ENCODE measurements at places on chromosomes 6 and 20.

GRCh38 chr6:168122521-168122920, 43.5 kb upstream of the FRMD1 start:
- no peak for DNase-seq

DNA sequence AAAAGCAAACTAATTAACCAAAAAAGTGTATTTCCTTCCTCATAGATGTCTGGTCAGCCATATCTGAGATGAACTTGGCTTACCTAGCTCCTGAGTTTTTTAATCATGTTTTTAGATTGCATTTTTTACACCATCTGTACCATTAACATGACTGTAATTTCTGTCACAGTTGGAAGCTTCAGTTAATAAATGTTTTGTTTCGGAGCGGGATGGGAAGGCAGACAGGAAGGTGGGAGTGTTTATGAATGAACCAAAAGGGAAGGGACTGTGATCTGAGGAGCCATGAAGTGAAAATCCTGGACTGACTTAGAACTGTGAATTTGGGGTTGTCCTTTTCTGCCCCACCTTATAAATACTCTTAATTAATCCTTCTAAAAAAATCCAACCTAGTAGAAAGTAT, 445.6 kb upstream of the SOX4 start:
- DNase-seq, result no peak

- no peak for DNase-seq
These were observed 21.7 kb downstream of the MAP1LC3A start for GRCh38 chr20:34579979-34580940.

DNA sequence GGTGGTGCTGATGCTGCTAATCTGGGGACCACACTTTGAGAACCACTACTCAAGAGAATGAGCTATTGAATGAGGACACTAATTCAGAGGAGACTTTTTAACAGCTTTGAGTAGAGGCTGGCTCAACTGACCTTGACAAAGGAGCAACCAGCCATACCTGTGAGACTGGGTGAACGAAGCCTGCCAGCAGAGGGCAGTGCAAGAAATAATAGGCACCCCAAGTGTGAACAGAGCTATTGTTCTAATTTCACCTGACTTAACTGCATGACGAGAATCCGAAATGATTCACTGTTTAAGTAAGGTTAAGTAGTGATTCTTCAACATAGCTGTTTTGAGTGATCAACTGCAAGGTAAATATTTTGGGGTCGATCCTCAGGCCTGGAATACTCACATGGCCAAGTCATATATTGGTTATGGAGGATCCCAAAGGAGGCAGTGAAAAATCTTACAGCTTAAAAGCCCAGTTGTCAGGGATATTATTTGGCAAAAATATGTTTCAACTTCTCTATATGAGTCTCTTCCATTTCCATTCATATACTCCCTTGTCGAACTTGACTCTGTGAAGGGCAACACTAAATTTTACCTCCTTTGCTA, 550.5 kb upstream of the MARCKS start:
- peak; percentile 6 for DNase-seq

- no peak for DNase-seq
These were observed 29.8 kb downstream of the PLCG1 start for GRCh38 chr20:41167118-41167470.

DNA sequence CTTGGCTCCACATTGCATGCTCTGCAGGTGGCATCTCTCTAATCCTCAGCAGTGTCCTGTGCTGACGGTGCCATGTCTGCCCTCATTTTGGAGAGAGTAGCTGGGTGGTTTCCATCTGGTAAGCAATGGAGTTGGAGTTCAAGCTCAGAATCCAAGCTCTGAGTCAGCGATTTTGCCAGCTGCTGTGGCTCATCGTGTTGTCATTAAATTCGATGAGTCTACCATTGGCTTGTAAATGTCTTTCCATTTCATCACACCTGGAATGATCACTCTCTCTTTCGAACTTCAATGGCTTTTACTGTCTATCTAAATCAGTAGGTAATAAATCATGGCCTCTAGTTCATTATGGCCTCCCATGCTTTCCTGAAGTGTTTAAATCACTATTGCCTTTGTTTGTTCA, 378.5 kb upstream of the TSHZ2 start:
- no peak for DNase-seq

- DNase-seq, result no peak
These were observed 16.9 kb upstream of the SRSF3 start for GRCh38 chr6:36577301-36577700.

DNA sequence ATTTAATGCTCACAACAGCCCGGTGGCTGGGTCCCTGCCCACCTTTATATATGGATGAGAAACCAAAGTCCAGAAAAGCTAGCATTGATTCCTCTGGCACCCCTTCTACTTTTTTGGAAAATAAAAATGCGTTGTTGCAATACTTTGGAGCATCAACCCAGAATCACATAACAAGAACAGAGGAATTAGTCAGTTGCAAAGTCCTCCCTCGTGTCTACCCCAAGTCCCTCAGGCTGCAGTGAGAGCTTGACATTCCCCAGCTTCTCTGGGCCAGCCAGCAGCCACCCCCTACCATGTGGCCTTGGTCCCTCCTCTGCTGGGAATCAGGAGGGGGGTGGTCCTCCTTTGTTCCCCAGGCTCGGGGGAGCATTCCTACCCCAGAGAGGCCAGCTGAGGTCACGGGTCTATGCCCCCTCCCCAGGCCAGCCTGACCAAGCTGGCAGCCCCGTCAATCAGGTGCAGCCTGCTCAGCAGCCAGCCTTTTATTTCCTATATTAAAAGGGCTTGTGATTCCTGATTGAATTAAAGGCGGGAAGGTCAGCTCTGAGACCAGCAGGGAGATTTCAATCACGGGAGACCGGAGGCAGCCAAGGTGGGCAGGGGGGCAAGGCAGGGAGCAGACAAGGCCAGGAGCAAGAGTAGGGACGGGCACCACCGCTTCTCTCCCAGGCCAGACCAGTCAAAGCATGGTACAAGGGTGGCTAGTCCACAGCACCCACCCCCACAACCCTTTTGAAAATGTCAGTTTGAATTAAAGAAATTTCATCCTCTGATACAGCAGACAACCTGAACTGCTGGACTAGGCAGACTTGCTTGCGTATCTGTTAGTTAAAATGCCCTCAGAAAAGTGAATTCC, 158.9 kb downstream of the MRPL14 start:
- DNase-seq, result no peak

GRCh38 chr6:113595911-113596376, 261.2 kb upstream of the MARCKS start:
- no peak for DNase-seq

- no peak for DNase-seq
These were observed 125.6 kb downstream of the CARMIL1 start for GRCh38 chr6:25404693-25405169.

- DNase-seq, result no peak
These were observed 17.4 kb upstream of the AKAP7 start for GRCh38 chr6:131117878-131118277.

GRCh38 chr6:64141680-64142079, 506.1 kb downstream of the PHF3 start:
- DNase-seq, result no peak

GRCh38 chr6:158206740-158207421, 38.7 kb downstream of the GTF2H5 start:
- no peak for DNase-seq

DNA sequence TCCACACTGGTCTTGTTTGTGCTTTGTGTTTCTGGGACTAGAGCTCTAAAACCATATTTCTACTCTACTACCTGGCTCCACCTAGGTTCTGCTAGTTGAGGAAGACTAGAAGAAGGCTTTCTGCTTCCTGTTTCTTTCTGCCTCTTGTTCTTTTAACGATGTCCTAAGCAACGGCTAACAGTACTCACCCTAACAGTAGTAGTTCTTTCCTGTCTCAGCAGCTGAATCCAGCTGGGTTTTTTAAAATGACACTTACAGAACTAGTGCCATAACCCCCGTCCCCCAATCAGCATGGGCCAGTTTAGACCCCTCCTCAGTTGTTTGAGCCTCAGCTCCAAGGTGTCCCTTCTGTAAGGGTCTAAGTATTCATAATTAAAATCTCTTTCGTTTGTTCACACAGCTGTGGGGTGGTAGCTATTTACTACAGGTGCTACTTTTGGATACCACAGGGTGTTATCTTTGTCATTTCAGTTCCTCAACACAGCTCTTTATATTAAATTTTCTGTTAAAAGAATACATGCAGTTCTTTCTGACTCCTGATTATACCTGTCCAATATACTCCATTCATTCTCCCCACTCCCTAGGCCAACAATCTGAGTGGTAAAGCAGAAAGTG, 790.2 kb downstream of the DHX35 start:
- no peak for DNase-seq

DNA sequence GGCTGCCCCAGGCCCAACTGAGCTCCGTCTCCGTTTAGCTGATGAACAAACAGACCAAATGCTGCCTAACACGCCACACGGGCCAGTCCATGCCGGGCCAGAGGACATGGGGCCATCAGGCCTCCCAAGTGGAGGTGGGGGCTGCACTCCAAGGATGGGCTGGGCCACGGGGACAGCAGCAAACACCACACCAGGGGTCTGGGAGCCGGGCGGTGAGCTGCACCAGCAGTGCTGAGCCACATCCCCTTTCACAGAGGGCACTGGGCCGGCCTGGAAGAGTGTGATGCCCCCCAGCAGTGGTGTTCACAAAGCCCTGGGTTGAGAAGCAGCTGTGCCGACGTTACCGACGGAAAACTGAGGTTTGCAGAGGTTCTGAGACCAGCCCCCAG, 2.7 kb downstream of the KCNQ2 start:
- DNase-seq, result no peak

GRCh38 chr6:35635601-35636597, 52.8 kb downstream of the FKBP5 start:
- no peak for DNase-seq

DNA sequence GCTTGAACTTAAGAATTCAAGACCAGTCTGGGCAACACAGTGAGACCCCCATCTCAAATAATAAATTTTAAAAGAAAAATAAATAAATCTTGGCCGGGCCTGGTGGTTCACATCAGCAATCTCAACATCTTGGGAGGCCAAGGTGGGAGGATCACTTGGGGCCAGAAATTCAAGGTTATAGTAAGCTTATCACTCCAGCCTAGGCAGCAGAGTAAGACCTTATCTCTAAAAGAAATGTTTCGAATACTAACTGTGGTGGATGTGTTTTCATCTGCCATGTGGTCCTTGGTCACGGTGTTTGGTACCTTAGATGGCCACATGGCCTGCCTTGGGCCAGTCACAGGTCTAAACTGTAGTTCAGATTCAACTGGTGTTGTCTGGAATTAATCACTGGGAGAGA, 5.8 kb downstream of the UBE2C start:
- no peak for DNase-seq

DNA sequence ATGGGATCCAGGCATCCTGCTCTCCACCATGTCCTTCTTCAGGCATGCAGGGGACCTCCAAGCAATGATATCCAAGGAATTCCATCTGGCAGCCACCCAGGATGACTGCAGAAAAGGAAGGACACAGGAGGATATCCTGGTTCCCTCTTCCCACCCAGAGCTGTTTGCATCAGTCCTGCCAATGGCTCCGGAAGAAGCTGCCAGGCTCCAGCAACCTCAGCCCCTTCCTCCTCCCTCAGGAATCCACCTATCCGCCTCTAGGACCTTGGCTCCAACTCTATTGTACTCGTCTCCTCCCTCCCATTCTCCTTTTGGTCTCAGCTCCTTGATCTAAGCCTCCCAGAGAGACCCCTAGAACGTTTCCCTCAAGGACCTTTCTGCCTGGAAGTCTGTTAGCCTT, 733 bp upstream of the PSORS1C2 start:
- no peak for DNase-seq

GRCh38 chr6:92271091-92271490, 1148.3 kb downstream of the EPHA7 start:
- no peak for DNase-seq

GRCh38 chr6:39867592-39867991, 66.7 kb downstream of the MOCS1 start:
- no peak for DNase-seq

DNA sequence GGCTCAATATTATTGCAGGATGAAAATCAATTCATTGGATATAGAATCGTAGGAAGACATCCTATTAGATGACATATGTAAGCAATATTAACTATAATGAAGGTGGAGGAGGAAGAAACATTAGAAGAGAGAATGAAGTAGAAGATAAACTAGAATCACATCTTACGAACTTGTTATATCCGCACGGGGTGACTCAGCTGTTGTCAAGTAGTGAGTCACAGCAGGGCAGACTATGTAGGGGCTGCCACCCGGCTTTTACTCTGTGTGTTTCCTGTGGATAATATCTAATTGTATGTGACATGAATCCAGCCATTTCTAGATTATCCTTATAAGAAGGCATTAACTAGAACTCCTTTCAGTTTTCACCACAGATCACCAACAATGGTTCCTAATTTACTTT, 520.2 kb downstream of the DOK5 start:
- no peak for DNase-seq

DNA sequence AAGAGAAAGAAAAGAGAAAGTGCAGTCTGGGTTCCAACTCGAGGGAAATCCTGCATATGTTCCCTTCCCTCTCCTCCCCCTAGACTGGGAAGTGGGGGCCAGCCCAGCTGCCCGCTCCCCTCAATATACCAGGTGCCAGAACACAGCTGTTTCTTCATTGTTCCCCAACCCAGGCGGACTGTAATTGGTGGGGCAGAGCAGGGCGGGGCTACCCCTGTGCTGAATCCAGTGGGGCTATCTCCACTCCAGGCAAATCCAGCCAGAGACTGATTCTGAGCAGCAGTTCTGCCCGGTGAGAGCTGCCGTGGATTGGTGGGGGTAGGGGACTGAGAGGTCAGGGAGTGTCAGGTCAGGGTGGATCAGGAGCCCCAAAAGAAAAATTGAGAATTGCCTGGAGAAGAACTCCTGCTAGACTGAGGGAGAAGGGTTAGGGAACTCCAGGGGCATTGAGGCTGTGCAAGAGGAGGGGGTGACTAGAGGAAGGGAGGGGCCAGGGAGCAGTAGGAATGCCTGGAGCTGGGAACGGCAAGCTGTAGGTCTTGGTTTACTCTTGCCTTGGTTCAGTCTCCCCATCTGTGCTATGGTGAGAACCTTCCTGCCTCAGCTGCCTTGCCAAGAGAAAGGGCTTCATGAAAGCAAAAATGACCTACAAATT, at the start of gene MYMX:
TSS of gene MYMX (plus strand) at position 250 of the 655 bp plus-strand sequence. CDS start 546 bp downstream, outside the sequence.
- no peak for DNase-seq

DNA sequence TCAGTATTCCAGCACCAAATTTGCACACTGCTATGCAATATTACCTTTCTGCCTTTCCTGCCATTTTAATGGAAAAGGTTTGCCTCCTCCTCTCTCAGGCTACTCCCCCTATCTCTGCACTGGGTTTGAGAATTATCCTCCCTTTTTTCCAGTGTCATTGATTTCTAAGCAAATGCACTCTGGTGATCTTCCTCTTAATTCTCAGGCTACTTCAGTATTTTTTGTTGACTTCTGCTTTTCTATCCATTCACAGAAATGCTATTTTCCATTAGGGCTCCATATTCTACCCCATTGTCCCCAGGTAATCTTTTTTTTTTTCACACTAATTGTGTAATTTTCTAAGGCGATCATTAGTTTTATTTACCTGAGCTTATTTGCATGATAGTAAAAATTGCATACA, 144.0 kb downstream of the GJA1 start:
- no peak for DNase-seq

DNA sequence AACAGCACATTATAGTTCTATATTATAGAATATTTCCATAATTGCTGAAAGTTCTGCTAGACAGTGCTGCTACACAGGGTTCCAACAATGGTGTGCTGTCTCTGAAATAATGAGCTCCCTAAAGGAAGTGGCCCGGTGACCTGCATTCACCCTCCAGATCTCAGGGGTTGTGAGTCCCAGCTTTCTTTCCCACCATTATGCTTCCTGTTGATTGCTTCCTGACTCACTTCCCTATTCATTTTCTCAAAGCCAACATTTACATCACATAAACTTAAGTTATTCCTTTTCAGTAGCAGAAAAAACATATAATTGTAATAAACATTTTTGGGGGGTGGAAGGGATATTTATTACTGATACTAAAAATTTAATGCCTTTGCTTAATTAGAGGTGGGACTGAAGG, 12.9 kb upstream of the CCN6 start:
- no peak for DNase-seq

GRCh38 chr20:51565298-51566144, 23.0 kb upstream of the NFATC2 start:
- DNase-seq, result no peak

Data from activated gamma-delta T cell treated with anti-CD3 and anti-CD28 coated beads, Interleukin-2, amount 50 U/mL, for 16 hours (primary cell).